Thyroid gland (tissue), 4 donors: ENCODE measurements at places on chromosomes 6 and 20.

GRCh38 chr20:8399947-8400346, 267.9 kb downstream of the PLCB1 start:
- no peak for DNase-seq

DNA sequence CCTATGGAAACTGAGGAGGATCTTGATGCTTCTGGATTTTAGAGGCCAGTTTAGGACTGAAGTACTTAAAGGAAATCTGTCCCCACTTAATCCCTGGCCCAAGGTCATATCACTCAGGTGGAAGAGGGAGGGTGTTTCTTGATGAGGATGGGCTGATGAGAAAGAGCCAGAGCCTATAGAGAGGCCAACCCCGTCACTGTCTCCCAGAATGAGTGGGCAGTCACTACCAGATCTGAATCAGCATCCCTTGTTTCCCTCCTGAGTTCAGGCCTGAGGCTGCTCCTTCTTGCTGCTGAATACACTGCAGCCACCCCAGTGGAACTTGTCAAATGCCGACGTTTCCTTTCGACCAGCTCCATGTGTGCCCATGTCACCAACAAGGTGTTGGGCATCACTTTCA, 14.8 kb downstream of the ARMC12 start:
- no peak for DNase-seq

GRCh38 chr20:53381568-53382262, 211.9 kb downstream of the ZNF217 start:
- no peak for DNase-seq

DNA sequence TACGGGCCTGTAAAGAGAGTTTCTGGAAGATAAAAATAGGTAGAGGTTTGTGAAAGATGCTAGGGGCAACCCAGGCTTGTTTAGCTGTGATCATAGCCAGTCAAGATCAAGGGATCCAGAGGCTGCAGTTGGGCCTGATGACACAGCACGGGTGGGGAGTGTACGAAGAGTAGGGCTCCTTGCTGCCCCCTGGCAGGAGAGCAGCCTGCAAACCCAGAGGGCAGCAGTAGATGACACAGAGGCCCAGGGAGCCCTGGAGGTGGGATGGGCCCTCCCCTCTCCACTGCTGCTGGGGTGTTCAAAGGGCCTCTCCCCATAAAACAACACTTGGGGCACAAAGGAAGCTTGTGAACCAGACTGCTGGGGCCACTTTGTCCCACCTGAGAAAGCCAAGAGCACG, 47.2 kb downstream of the VEGFA start:
- no peak for DNase-seq

- DNase-seq: no peak
Observed at GRCh38 chr6:37287519-37288157, 29.7 kb upstream of the TMEM217 start.

GRCh38 chr6:136599329-136600011, 49.2 kb upstream of the MAP7 start:
- DNase-seq: peak; percentile 14

DNA sequence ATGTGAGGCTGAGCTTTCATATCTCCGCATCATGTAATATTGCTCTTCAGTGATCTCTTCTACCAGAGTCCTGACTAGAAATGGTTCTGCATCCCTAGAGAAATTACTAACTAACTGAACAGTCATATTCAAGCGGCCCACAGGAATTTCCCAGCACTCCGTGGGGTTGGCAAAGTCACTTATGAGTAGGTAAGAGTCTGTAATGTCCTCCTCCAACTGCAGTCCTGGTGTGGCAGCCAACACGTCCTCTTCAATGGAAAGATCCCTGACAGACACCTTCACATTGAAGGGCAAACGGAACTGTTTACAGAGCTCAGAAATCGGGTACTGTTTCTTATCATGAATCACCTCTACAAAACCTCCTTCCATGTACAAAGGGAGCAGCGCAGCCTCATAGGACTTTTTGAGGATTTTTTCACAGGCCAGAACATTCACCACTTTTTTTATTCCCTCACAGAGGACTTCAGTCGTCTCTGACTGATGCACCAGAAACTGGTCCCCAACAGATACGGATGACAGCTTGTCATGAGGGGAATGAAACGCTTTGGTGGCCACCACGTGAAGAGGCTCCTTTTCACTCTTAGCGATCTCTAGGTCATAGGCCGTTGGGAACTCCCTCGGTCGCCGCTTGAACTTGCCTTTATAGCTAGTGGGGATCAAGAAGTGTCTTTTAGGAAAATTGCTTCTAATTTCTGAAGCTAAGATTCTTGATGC, 87.7 kb downstream of the THEMIS start:
- DNase-seq: no peak

DNA sequence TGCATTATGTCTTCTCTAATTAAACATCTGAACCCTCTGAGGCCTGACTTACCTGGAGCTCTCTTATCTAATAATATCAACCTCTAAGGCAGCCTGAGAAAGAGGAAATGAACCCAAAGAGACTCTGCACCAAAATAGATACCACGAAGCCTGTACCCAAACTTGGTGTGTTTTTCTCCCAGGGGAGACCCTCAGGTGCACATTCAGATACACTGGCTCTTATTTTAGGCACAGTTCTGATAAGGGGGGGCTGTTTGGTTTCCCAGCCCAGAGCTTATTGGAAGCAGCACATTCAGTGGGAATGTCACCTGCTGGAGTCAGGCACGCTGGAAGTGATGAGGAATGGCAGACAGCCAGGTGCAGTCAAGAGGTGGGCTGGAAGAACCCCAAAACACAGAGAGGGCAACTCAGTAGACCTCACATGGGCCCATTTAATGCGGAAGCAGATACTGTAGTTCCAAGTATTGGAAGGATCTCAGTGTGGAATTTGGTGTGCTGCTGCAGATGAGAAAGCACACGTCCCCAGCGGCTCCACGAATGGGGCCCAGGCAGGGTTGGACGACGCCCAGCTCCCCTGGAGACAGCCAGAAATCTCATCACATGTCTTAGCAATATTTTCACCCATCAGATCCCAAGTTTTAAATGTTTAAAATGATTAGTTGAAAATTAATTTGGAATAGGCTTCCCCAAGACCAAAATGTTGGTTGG, 9.7 kb upstream of the CCR6 start:
- no peak for DNase-seq

DNA sequence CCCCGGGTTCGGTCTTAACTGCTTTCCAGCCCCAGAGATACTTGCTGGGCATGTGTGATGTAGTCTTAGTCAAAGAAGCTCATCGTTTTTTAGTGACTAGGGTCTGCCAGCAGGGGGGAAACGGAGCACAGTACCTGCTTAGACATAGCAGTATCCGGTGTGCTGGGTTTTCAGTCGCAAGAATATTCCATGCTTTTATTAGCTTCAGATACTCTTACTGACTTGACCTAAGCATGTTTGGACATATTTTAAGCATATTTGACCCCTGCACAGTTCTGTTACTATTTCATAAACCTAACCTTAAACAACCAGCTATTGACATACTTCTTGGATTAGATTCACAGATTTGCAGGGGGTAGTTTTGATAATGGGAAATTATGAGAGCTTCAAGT, 3.0 kb downstream of the E2F3 start:
- DNase-seq: peak; percentile 63

- DNase-seq: no peak
Observed at GRCh38 chr6:2853769-2854395, 12.2 kb upstream of the SERPINB1 start.

DNA sequence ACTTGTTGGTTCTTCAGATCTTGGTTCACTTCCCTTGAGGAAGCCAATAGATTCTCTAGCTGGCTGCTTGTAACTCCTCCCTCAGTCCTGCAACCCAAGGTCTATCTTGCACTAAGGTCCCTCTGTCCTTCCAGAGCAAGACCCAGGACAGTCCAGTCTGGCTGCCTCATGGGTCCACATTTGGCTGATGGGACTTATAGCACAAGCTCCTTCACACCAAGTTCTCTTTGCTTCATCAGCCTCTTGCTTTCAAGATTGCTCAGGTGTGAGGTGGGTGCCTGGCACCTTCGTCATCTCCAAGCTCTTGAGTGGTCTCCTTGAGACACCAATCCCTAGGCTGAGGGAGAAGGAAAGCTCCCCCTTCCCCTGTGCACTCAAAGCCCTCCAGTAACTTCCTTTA, 28.3 kb downstream of the NSFL1C start:
- DNase-seq: no peak

GRCh38 chr6:164066335-164066734, 651.8 kb downstream of the QKI start:
- no peak for DNase-seq

GRCh38 chr6:85368631-85369030, 81.3 kb upstream of the NT5E start:
- no peak for DNase-seq

- DNase-seq: no peak
Observed at GRCh38 chr6:162217811-162218493, 509.6 kb downstream of the PRKN start.

DNA sequence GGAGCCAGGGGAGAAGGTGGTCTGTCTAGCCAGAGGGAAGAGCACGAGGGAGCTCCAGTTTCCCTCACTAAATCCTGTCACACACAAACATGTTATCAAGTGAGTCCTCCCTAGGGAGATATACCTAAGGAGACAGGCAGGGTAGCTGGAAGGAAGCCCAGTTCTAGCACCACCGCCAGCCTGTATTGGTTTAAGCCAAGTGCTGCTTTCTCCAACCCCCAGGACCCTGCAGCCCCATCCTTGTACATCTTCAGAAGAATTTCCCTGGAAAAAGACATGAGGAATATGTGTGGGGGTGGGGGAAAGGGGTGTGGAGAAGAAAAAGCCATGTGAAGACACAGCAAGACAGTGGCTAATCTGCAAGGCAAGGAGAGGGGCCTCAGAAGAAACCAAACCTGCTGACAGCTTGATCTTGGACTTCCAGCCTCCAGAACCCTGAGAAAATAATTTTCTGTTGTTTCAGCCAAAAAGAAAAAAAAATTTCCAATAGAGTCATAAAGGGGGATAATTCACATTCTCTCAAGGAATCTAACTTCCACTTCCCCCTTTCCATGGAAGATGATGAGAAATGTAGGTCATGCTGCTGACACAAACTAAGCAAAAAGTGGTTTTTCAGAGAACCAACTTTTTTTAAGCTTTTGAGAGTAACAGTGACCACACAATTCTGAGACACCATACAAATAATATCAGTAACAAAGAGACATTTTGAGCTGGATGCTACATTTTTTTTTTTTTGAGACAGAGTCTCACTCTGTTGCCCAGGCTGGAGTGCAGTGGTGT, 103.2 kb upstream of the PRDM1 start:
- DNase-seq: no peak

- no peak for DNase-seq
Observed at GRCh38 chr6:87909849-87910248, 137.8 kb upstream of the SPACA1 start.

- no peak for DNase-seq
Observed at GRCh38 chr6:148375401-148375800, 32.8 kb downstream of the SASH1 start.

DNA sequence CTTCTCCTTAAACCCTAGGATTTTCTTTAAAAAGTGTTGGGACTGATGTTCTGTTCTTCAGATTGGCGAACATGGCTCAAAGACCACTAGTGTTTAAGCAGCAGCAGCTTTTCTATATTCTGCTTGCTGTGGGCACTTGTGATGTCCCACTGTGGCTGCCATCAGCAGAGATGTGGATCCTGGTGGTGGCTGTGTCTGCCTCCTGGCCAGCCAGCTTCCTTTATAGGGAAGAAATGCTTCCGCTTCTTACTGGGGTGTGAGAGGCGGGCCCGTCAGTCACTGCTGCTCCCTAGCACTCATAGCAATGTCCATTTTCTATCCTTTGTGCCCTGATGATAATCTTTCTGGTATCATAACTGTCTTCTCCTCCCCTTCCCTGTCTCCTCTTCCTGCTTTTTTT, 66.7 kb upstream of the ESR1 start:
- no peak for DNase-seq

DNA sequence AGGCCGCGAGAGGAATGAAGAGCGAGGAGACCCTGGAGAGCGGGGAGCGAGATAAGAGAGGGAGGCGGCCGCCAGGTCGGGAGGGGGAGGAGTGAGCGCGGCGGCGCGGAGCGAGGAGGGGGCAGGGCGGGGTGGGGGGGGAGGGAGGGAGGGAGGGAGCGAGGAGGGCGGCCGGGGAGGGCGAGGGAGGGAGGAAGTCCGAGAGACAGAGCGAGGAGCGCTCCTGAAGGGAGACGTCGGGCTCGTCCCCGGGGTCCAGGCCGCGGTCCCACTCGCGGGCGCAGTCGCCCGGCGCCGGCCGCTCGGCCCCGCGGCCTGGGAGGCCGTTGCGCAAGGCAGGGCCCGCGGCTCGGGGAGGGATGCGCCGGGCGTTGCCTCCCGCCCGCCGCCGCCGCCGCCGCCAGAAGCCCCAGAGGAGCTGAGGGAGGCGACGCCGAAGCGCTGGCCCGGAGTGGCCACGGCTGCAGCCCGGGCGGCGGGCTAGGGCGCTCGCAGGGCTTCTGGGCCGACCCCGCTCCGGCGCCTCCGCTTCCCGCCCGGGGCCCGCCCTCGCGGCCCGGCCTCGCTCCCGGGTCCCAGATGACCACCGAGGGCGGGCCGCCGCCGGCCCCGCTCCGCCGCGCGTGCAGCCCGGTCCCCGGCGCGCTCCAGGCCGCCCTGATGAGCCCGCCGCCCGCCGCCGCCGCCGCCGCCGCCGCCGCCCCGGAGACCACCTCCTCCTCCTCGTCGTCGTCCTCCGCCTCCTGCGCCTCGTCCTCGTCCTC, at the start of gene FOXF2:
FOXF2 (plus strand) TSS at position 208 of the 764 bp plus-strand sequence; CDS start at position 580, 372 bp downstream.
- no peak for DNase-seq

DNA sequence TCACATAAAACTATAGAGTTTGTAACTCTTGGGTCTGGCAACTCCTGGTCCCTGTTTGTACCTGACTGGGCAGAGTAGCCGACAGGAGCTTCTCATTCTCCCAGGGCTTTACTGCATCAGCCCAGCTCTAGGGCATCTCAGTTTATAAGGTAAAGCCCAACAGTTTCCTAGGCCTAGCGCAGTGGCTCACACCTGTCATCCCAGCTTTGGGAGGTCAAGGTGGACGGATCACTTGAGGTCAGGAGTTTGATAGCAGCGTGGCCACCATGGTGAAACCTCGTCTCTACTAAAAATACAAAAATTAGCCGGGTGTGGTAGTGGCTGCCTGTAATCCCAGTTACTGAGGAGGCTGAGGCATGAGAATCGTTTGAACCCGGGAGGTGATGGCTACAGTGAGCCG, 47.8 kb downstream of the ATP9A start:
- no peak for DNase-seq

GRCh38 chr6:116666869-116667268, 1.7 kb downstream of the ZUP1 start:
- DNase-seq: no peak

GRCh38 chr6:154164397-154164796, 125.4 kb downstream of the OPRM1 start:
- DNase-seq: peak; percentile 90

DNA sequence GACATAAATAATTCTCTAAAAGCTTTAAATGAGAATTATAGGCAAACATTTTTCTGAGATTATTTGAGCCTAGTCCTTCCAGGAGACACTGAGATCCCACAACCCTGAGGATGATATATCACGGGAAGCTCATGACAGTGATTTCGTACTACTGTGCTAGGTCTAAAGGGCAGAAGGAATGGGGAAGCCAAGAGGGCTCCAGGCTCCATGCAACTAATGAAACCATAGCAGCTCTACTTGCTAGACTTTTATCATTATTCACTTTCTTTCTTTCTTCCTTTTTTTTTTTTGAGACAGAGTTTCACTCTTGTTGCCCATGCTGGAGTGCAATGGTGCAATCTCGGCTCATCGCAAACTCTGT, 57.3 kb upstream of the SGK1 start:
- DNase-seq: no peak

- DNase-seq: no peak
Observed at GRCh38 chr6:43993881-43994523, 133.2 kb downstream of the MRPL14 start.

- DNase-seq: peak; percentile 88
Observed at GRCh38 chr6:16157909-16158308, 29.0 kb downstream of the MYLIP start.
